ENCODE measurements at places on chromosomes 2 and 18.
A peak's percentile ranks its signal among the peaks of the same experiment; 100 is the strongest.

- no peak for DNase-seq
Measured at GRCh38 chr2:50674876-50675275, 357.1 kb downstream of the NRXN1 start.

DNA sequence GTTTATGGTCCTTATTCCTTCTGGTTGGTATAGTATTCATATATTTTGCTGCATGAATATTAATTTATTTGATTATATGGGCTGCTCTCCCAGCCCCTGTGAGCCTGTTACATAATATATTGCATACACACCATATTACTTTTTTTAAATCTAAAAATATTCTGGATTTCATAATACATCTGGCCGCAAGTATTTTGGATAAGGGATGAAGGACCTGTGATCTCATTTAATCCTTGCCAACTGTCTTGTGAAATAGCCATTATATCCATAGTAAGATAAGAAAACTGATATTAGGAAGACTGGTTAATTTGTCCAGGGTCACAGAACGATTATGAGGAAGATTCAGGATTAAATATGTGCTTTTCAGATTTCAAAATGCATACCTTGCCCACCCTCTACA is 433.6 kb downstream of the LPIN1 start:
- no peak for DNase-seq

DNA sequence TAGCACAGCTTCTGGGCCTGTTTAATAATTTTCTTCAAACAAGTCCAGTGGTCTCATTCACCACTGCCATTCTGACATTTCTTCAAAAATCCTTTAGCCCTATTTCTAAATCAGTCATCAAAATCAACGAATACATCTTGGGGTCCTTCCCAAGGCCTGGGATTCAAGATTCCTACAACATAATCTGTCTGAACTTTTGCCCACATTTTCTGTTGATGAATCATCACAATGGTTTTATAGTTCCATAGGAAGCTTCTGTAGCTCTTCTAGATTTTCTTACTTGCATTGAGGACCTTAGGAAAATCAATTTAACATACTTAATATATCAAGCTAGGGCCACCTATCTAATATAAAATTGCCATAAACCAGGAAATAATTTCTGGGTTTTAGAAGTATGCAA is 811.8 kb upstream of the ACVR2A start:
- no peak for DNase-seq

DNA sequence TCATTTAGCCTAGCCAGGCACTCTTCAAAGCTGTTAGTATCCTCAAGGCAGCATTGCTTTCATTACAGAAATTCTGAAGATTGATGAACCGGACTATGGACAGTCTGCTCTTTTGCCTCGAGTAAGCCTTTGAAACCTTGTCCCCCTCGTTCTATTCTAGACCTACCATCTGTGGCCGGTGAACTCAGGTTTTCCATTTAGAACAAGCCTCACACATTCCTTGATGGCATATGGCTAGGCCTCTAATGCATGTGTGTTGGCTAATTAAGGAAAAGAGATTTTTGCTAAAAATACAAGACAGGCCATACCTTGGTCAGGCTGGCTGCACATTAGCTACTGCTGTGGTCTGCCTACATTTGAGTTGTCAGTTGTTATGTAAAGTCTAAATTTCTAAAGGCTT is 111.8 kb downstream of the CERS6 start:
- no peak for DNase-seq

GRCh38 chr2:11665510-11666362 is 4.3 kb downstream of the NTSR2 start:
- DNase-seq, result no peak

DNA sequence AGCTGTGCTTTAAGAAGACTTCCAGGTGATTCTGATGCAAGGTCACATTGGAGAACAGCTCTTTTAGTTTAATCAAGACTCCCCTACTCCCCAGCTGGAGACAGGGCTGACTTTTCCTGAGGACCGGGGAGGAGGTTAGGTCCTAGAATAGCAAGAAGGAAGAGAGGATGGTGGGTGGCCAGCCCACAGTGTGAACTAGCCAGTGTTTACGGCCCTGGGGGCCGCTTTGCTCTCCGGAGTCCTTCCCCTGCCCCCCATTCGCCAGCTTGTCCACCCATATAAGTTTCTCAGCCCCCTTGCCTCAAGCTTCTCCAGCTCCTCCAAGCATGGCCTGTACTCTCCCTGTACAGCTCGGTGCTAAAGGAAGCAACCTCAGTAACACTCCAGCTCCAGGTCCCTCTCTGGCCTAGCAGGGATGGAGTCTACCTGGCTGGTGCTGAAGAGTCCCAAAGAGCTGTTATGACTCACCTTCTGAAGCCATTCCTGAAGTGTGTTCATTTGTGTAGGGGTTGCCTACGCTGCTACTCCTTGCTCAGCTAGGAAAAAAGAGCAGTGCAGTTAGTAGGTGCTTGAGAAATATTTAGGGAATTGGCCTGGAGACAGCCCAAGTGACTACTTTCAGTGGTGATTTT is 7.9 kb downstream of the INPP4A start:
- no peak for DNase-seq

GRCh38 chr2:119242276-119243119 is 18.9 kb downstream of the STEAP3 start:
- no peak for DNase-seq

DNA sequence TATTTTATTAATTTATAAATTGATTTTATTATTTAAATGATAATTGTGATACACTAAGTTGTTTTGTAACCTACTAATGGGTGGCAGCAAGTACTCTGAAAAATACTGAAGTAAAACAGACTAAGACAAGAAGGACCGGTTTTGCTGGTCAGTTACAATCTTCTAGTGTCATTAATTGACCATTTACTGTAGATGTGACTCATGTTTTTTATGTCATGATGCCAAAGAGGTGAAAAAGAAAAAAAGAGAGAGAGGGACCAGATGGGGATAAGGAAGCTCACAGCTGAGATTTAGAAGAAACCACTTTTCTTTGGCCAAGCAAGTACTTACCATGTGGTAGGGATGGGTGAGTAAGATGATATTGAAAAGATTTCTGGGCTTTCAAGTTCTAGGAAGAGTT is 955.8 kb upstream of the LRRTM1 start:
- DNase-seq, result no peak

- DNase-seq, result no peak
Measured at GRCh38 chr2:12651641-12652040, 65.1 kb upstream of the TRIB2 start.

- DNase-seq, result no peak
Measured at GRCh38 chr2:150679456-150680120, 192.1 kb upstream of the RND3 start.

- DNase-seq, result no peak
Measured at GRCh38 chr18:34158881-34159690, 65.6 kb downstream of the NOL4 start.

DNA sequence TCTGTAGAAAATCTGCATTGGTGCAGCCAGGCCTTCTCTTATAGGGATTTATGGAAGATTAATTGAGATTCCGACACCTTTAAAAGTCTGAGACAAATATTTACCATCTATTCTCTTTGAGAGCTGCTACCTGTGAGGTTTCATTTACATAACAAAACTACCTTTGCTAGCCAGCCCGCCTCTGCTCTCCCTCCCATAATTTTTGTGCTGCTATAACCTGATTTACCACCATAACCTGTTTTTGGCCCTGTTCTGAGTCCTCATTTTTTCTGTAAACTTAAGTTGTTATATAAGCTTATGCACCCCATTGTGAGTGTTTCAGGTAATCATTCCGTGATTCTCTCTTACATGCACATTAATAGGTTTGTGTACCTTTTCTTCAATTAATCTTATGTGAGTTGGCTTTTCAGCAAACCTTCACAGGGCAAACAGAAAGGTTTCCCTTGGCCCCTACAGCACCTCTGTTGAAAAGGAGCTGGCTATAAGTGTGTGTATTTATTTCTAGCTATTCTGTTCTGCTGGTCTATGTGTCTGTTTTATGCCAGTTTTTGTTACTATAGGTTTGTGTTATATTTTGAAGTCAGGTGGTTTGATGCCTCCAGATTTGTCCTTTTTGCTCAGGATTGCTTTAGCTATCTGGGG is 114.9 kb upstream of the XIRP2 start:
- no peak for DNase-seq

GRCh38 chr2:197516393-197516761 is 511 bp downstream of the MOB4 start:
- peak; percentile 15 for DNase-seq

DNA sequence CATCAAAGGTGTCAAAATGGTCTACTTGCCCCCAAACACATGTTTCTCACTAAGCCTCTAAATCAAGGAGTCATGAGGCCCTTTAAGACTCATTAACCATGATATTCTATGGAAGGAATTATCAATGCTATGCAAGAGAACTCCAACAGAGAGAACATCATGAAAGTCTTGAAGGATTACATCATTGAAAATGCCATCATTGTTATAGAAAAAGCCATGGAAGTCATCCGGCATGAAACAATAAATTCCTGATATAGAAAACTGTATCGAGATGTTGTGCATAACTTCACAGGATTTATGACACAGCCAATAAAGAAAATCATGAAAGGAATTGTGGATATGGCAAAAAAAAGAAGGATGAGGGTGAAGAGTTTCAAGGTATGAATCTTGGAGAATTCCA is 1363.6 kb upstream of the CDH2 start:
- no peak for DNase-seq

GRCh38 chr2:86397986-86398385 is 43.2 kb upstream of the KDM3A start:
- no peak for DNase-seq

- no peak for DNase-seq
Measured at GRCh38 chr2:190791347-190791975, 89.2 kb upstream of the GLS start.

DNA sequence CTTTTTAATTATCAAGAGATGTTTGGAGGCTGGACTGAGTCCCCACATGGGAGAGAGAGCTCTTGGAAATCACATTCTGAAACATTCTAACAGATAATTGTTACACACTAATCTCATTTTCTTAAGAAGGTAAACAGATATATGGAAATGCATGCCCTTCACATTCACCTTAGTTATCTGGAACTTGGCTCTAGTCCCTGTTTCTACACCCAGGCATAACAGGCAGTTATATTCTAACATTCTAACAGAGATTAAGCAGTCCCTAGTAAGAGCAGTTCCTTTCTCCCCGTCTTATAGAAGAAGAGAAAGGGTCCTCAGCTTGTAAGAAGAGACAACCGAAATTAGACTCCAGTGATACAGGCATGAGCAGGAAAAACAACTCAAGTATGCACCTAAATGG is 385.4 kb downstream of the SOX11 start:
- no peak for DNase-seq

- no peak for DNase-seq
Measured at GRCh38 chr2:146209842-146210275, 1635.0 kb upstream of the ACVR2A start.

DNA sequence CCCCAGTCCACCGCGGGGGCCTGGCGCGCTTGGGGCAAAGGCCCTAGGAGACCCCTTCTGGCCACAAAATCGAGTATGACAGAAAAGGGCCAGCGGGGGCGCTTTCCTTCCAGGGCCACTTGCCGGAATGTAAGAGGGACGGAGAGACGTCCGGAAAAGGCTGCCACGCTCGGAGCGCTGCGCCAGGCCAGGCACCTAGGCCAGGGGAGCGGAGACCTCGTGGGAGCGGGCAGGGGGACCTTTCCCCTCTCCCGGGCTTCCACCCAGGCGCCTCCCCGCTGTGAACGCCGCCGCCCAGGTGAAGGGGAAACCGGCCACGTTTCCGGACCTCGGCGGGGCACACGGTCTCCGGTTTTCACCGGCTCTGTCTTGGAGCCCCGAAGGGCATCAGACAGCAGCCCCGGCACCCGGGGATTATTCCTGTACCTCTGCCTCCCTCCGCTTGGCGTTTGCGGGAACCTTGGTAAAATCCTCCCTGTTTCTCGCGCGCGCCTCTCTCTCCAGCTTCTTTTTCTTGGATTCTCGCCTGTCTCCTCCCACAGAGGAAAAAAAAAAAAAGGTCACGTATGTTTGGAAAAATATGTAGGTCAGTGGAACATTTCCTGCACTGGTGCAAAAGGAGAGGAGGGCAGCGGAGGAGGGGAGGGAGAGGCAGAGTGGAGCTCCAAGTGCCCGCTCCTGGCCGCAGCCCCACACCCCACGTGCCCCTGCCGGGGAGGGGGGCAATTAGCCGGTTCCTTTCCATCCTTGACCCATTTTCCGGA is 1.2 kb upstream of the NPAS2 start:
- DNase-seq, result no peak

DNA sequence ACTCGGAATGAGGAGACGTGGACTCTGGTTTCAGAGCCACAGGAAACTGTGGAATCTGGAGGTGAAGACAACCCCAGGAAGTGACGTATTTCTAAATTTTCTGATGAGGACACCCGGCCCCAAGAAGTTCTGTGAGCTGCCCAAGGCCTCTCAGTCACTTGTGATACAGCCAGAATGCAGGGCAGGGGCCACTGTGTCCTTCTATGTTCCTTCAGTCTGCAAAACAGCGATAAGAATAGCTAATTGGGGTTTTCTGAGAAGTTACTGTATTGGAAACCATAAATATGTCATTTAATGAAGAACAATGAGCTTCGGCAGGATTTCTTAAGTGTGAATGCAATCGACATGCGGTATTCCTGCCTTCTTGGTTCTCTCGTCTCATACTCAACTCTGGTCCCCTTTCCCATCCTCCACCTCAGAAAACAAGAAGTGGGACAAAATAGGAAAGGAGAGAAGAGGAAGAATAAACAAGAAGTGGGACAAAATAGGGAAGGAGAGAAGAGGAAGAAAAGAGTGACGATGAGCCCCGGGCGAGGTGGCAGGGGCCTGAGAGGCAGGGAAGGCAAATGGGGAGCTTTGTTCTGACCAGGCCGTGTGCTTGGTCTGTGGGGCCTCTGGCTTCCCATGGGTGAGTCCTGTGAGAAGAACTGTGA is 282.0 kb upstream of the REV1 start:
- DNase-seq, result no peak

GRCh38 chr18:56770873-56771272 is 119.7 kb downstream of the WDR7 start:
- no peak for DNase-seq

GRCh38 chr2:88667219-88667618 is 24.3 kb upstream of the RPIA start:
- no peak for DNase-seq

- no peak for DNase-seq
Measured at GRCh38 chr2:238160206-238161129, 1.7 kb downstream of the ERFE start.

DNA sequence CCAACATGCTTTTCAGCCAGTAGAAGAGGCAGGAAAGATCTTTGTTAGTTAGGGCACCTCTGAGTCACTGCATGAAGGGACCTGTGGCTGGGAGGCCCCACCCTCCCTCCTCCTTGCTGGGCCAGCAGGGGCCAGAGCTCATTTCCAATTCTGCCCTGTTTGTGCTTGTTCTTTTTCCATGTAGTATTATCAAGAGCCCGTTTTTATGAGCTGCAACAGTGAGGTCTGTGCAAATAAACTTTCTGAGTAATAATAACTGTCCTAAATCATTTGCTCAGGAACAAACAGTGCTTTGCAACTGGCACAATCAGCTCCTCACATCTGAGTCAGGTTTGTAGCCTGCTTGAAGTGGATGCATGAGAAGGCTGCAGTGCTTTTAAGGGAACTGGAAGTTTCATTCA is 128.0 kb downstream of the ARL4C start:
- DNase-seq, result peak; percentile 32

DNA sequence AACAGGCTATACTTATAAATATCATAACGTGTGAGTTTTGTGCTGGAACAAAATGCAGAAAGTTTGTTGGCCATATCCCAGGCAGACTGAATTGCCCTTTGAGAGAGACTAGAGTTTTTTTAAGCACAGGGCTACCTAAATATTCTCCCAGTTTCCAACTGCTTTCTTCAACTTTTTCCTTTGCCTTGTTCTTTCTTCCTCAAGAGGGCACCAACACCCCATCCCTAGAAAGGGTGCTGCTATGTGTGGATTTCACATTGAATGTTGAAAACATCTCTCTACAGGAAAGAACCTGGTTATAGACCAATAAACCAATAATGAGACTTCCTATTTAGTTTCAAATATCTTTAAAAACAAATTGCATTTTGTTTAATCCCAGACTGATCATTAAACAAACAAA is 87.9 kb downstream of the ICOS start:
- DNase-seq, result no peak
